Fibroblast of lung (primary cell): ENCODE measurements at places on chromosomes 2 and 18. TPM values are rescaled to one million over a fixed set of nuclear protein-coding genes. Genes with fewer than 3 reads are reported as not detected.

LRPPRC gene
- 55.0 and 70.4 TPM in 2 replicates for total RNA-seq

SH3RF3 gene
- 6.7 and 10.1 TPM in 2 replicates for total RNA-seq

SMAD2 gene
- 31.3 and 76.0 TPM in 2 replicates for total RNA-seq

DRC1 gene
- total RNA-seq = under 0.01 and 0.26 TPM in 2 replicates

ARHGAP15 gene
- total RNA-seq = under 0.01 TPM in 1 of 2 replicates, not detected in the other

PFN4 gene
- total RNA-seq = 0.66 and 1.5 TPM in 2 replicates

STPG4 gene
- 0.26 and 0.33 TPM in 2 replicates for total RNA-seq

PJVK gene
- total RNA-seq = 2.1 and 4.3 TPM in 2 replicates

CFC1 gene
- not detected in 2 replicates for total RNA-seq

SLC8A1 gene
- 74.0 and 109 TPM in 2 replicates for total RNA-seq

GKN2 gene
- total RNA-seq = not detected in 2 replicates

PLEKHA3 gene
- total RNA-seq = 5.9 and 6.2 TPM in 2 replicates

HAAO gene
- total RNA-seq = 2.8 and 4.1 TPM in 2 replicates

PRPF40A gene
- 105 and 109 TPM in 2 replicates for total RNA-seq

SCN2A gene
- 2.1 and 7.1 TPM in 2 replicates for total RNA-seq

PTPN18 gene
- total RNA-seq = 8.0 and 9.6 TPM in 2 replicates

ABCG8 gene
- total RNA-seq = not detected in 2 replicates

NFATC1 gene
- 2.6 and 4.3 TPM in 2 replicates for total RNA-seq

ACOXL gene
- total RNA-seq = not detected in 2 replicates

ERCC3 gene
- 37.7 and 38.0 TPM in 2 replicates for total RNA-seq
